OCI-M1 (cell line): ENCODE measurements at places on chromosomes 7 and 10.

- DNase-seq: no peak
Observed at GRCh38 chr7:44275957-44276570, 49.3 kb downstream of the CAMK2B start.

DNA sequence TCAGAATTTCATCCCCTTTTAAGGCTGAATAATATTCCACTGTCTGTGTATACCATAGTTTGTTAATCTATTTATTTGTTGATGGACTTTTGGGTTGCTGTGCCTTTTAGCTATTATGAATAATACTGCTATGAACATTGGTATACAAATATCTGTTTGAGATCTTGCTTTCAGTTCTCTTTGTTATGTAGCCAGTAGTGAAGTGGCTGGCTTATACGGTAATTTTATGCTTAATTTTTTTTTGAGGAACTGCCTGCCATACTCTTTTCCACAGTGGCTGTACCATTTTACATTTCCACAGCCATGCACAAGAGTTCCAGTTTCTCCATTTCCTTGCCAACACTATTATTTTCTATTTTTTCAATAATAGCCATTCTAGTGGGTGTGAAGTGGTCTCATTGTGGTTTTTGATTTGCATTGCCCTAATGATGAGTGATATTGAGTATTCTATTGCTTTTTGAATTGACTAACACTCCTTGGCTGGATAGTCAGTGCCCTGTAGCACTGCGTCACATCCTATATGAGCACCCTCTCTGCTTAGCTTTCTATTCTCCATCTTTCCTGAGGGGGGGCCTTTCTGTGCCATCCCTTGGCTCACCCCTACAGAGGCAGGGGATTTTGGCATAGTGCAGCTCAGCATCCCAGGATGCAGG, 29.4 kb upstream of the RAPGEF5 start:
- DNase-seq: no peak

DNA sequence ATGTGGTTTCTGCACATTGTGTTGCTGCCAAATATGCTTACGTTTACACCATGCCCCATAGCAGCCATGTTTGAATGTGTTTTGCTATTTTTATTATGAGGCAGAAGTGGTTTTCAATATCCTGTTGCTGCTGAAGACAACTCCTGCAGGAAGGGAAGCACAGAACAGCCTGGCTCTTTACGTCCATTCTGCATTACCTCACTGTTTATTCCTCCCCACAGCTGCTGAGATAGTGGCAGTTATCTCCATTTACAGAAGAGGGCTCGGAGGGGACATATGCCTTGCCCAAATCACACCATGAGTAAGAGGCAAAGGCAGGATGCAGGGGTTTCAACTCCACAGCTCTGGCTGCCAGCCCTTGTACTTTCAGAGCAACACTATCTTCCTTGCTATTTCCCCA, 35.3 kb downstream of the PLPP4 start:
- DNase-seq: no peak

GRCh38 chr7:95097851-95098250, 190.5 kb downstream of the PPP1R9A start:
- DNase-seq: no peak

- DNase-seq: no peak
Observed at GRCh38 chr10:116774728-116775151, 32.4 kb upstream of the HSPA12A start.

- DNase-seq: peak; percentile 86
Observed at GRCh38 chr7:79176859-79177477, 276.5 kb downstream of the MAGI2 start.

GRCh38 chr7:105672801-105673200, 91.5 kb upstream of the EFCAB10 start:
- no peak for DNase-seq

- no peak for DNase-seq
Observed at GRCh38 chr7:107632492-107632865, 28.1 kb upstream of the SLC26A4 start.

GRCh38 chr7:82128546-82128945, 315.0 kb downstream of the CACNA2D1 start:
- no peak for DNase-seq

DNA sequence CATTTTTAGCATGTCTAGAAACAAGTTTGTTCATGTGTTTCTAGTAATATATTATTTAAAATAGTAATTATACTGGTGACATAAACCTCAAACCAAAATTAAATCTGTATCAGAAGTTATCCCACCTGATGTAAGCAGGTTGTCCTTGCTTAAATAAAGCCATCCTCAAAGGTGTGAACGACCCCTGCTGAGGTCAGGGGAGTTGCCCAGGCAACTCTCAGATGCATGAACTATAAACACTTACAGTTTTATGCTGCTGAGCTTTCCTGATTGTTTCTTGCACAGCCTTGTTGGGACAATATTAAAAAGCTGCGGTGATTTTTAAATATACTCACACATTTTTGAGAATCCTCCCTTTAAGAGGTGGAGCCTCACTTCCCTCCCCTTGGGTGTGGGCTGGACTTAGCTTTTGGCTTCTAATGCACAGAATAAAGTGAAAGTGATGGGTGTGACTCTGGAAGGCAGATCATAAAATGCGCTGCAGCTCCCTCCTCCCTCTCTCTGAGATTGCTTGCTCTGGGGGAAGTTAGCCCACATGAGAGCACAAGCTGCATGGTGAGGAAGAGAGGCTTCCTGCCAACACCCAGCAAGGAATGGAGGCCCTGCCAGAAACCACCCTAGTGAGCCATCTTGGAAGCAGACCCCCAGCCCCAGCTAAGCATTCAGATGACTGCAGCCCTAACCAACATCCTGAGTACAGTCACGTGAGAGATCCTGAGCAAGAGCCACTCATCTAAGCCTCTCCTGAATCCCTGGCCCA, 152.7 kb downstream of the SKIDA1 start:
- DNase-seq: peak; percentile 92

GRCh38 chr7:25305831-25306230, 77.5 kb upstream of the NPVF start:
- DNase-seq: no peak

- no peak for DNase-seq
Observed at GRCh38 chr10:18097524-18097923, 42.7 kb upstream of the CACNB2 start.

GRCh38 chr7:98078197-98078870, 28.3 kb upstream of the LMTK2 start:
- DNase-seq: no peak

DNA sequence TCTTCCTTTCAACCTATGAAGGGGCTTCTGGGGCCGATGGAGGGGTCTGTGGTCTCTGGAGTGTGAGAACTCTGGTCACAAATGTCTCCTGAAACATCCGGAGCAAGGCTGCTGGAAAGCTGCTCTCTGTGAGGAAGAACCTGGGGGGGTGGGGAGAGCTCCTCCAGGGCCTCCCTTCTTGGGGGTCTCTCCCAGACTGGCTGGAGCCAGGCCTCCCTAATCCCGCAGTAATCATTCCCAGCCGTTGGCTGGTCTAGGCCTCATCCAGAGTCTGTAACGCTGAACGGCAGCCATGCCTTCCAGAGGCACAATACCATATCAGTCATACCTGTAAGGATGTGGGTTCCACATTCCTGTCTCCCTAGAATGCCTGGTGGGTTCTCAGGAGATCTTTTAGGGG, 4.4 kb upstream of the LZTS2 start:
- DNase-seq: no peak

- no peak for DNase-seq
Observed at GRCh38 chr10:114017271-114017670, 26.4 kb upstream of the ADRB1 start.
